Activated B cell treated with CpG ODN at 0.5 μM for 24 hours (primary cell): ENCODE measurements at places on chromosomes 1 and 21. TPM values are rescaled to one million over a fixed set of nuclear protein-coding genes. Genes with fewer than 3 reads are reported as not detected.

DNA sequence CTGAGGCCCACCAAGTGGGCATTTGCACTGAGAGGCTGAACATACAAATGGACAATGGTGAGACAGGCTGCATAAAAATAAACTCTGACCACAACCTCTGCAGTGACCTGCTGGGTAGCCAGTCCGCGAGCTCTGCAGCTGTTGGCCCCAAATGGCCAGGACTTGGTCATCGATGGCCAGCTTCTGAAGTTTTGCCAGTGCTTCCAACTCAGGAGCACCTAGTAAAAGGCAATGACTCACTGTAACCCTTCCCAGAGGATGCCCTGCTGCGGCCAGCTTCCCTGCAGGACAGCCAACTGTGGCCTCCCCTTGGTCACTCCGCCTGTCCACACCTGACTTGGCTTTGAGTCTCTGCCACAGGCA, 185.4 kb downstream of the DYRK1A start:
- H3K27ac ChIP-seq, result no peak overlapping the region
- peaks cover 18% of the 10 kb centered on the region for H3K27me3 ChIP-seq
- no peaks in the 10 kb centered on the region for H3K36me3 ChIP-seq
- no peak for DNase-seq

- H3K4me3 ChIP-seq, result no peak overlapping the region
- no peak overlapping the region for H3K27ac ChIP-seq
- no peaks in the 10 kb centered on the region for H3K36me3 ChIP-seq
- H3K27me3 ChIP-seq, result peaks cover 50% of the 10 kb centered on the region
- DNase-seq, result no peak
Observed at GRCh38 chr1:31410871-31411270, 2.1 kb upstream of the SERINC2 start.

- no peak overlapping the region for H3K27ac ChIP-seq
- H3K4me3 ChIP-seq, result no peak overlapping the region
- no peaks in the 10 kb centered on the region for H3K36me3 ChIP-seq
- H3K27me3 ChIP-seq, result no peaks in the 10 kb centered on the region
Observed at GRCh38 chr1:111731956-111732355, 7.2 kb downstream of the INKA2 start.

DNA sequence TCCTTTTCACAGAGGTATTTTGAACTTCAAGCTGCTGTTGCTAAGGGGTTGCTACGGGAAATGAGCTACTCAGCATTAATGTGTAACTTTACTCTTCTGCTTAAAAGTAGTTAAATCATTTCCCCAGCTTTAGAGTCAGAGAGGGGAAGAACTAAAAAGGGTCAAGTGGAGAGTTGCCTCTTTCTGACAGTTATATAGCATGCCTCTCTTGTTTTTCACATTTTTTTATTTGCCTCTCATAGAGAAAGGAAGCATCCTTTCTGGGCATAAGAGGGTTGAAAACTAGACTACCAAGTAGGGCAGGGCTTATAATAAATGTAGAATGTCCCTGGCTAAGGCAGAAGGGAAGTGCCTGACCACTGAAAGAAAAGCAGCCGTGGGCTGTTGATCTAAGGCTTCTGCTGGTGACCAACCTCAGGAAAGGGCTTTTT, 10.1 kb upstream of the ELAVL4 start:
- no peaks in the 10 kb centered on the region for H3K27me3 ChIP-seq
- no peak overlapping the region for H3K27ac ChIP-seq
- H3K36me3 ChIP-seq, result no peaks in the 10 kb centered on the region
- H3K4me1 ChIP-seq, result no peaks in the 10 kb centered on the region

DNA sequence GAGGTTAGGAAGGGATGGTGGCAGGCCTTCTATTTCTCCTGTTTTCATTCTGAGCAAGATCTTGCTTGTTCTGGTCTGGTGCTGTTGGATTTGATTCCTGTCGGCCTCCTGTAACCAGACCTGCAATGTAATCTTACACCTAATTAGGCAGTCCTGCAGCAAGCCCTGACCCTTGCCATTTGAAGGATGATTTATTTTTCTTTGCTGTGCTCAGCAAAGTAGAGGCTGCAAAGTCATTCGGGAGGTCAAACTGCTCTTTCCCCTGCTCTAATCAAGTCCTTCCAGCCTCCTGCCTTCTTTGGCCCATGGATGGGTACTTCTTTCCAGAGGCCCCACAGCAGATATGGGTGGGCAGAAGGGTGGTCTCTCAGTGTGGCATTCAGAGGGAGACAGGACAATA, 417.7 kb upstream of the USP24 start:
- H3K27me3 ChIP-seq, result peaks cover 11% of the 10 kb centered on the region
- H3K36me3 ChIP-seq, result no peaks in the 10 kb centered on the region
- no peak overlapping the region for H3K27ac ChIP-seq
- H3K4me3 ChIP-seq, result no peak overlapping the region

SLC44A5 gene
- total RNA-seq, result 0.59 and 0.69 TPM in 2 replicates

GRCh38 chr1:65176591-65176990, 28.6 kb downstream of the AK4 start:
- no peak overlapping the region for H3K4me3 ChIP-seq
- no peaks in the 10 kb centered on the region for H3K4me1 ChIP-seq
- no peaks in the 10 kb centered on the region for H3K27me3 ChIP-seq

POU3F1 gene
- 6.1 and 6.2 TPM in 2 replicates for total RNA-seq

GRCh38 chr1:2353551-2354438, 37.6 kb downstream of the MORN1 start:
- no peak overlapping the region for H3K4me3 ChIP-seq
- no peak overlapping the region for H3K27ac ChIP-seq
- DNase-seq, result no peak
- H3K36me3 ChIP-seq, result no peaks in the 10 kb centered on the region
- H3K27me3 ChIP-seq, result no peaks in the 10 kb centered on the region

DNA sequence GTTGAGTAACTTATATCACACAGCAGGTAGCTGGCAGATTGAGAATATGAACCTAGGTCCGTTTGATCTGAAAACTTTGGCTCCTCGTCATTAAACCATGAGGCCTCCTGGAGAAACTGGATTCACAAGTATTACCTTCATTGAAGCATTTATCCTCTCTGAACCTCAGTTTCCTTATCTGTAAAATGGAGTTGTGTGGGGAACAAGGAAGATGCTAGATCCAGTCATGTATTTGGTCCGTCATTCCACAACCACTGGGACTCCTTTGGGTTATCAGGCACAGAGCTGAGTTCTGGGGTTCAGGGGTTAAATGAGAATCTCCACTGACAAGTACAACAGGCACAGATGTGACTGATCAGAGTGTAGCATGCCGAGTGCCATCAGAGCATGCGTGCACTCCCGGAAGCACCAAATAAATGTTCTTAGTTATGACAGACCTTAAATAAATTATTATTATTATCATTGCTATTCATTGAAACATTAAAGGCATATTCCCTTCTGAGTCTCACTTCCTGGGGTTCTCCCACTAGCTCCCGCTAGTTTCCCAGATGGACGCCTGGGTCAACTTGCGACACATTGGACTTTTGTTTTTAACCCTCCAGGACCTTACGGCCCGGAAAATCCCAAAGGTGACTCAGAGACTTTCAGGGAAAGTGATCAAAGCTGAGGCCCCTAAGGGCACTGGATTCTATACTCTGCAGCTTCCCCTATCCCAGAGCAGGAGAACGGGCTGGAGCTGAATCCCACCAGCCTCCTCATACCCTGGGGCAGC, 130.6 kb downstream of the PLPP3 start:
- H3K4me1 ChIP-seq, result no peaks in the 10 kb centered on the region
- no peak overlapping the region for H3K27ac ChIP-seq
- H3K27me3 ChIP-seq, result no peaks in the 10 kb centered on the region
- no peak overlapping the region for H3K4me3 ChIP-seq
- no peaks in the 10 kb centered on the region for H3K36me3 ChIP-seq
- DNase-seq, result no peak

GRCh38 chr1:98766255-98766654, 104.7 kb downstream of the SNX7 start:
- no peaks in the 10 kb centered on the region for H3K27me3 ChIP-seq
- no peaks in the 10 kb centered on the region for H3K36me3 ChIP-seq
- H3K4me1 ChIP-seq, result peaks cover 7% of the 10 kb centered on the region
- no peak for DNase-seq
- H3K27ac ChIP-seq, result no peak overlapping the region

TDRD5 gene
- total RNA-seq, result not detected in 2 replicates

DNA sequence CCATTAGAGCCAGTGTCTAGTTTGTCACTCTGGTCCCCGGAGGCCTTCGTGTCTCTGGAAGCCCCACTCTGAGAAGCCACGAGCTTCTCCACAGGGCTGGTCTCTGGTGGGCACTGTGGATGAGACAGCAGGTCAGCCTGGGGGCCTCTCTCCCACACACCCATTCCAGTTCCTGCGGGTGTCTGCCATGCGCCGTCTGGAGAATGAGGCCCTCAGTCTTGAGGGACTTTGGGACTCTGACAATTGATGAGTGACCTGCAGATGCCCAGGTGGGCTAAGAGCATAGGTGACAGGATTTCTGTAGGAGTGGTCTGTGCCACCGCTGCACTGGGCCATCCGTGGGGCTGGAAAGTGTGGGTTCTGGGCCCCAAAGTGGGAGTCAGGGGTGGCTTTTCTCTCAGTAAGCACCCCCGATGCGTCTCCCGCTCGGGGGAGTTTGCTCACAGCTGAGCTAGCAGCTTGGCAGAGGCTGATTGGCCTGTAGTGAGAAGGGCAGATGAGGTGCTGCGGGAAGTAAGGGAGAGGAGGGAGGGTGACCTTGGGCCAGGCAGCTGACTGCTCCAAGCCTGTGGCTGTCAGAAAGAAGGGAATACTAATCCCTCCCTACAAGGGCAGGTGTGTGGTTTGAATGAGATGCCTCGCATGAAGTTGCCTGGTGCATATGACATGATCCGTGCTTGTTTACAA, 26.4 kb downstream of the LHX4 start:
- no peak overlapping the region for H3K4me3 ChIP-seq
- H3K36me3 ChIP-seq, result no peaks in the 10 kb centered on the region
- no peak for DNase-seq
- no peak overlapping the region for H3K27ac ChIP-seq
- no peaks in the 10 kb centered on the region for H3K4me1 ChIP-seq
- peaks cover 52% of the 10 kb centered on the region for H3K27me3 ChIP-seq

DNA sequence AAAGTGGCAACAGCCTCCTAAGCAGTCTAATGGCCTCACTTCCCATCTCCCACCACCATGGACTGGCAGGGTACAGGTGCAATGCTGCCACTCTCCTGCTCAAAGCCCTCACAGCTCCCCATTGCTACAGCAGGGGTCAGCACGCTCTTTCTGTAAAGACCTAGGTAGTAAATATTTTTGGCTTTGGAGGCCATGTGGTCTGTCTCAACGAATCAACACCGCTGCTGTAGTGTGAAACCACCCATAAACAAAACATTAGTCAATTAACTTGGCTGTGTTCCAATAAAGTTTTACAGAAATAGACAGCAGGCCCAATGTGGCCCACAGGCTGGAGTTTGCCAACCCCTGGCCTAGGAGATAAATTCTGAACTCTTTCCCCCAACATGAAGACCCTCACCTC, 44.6 kb upstream of the TMEM125 start:
- H3K27me3 ChIP-seq, result no peaks in the 10 kb centered on the region
- H3K36me3 ChIP-seq, result no peaks in the 10 kb centered on the region
- no peak overlapping the region for H3K4me3 ChIP-seq
- no peak for DNase-seq
- no peak overlapping the region for H3K27ac ChIP-seq
- H3K4me1 ChIP-seq, result peaks cover 33% of the 10 kb centered on the region

CRYAA gene
- not detected in 2 replicates for total RNA-seq

IGSF3 gene
- 6.8 and 7.2 TPM in 2 replicates for total RNA-seq

DNA sequence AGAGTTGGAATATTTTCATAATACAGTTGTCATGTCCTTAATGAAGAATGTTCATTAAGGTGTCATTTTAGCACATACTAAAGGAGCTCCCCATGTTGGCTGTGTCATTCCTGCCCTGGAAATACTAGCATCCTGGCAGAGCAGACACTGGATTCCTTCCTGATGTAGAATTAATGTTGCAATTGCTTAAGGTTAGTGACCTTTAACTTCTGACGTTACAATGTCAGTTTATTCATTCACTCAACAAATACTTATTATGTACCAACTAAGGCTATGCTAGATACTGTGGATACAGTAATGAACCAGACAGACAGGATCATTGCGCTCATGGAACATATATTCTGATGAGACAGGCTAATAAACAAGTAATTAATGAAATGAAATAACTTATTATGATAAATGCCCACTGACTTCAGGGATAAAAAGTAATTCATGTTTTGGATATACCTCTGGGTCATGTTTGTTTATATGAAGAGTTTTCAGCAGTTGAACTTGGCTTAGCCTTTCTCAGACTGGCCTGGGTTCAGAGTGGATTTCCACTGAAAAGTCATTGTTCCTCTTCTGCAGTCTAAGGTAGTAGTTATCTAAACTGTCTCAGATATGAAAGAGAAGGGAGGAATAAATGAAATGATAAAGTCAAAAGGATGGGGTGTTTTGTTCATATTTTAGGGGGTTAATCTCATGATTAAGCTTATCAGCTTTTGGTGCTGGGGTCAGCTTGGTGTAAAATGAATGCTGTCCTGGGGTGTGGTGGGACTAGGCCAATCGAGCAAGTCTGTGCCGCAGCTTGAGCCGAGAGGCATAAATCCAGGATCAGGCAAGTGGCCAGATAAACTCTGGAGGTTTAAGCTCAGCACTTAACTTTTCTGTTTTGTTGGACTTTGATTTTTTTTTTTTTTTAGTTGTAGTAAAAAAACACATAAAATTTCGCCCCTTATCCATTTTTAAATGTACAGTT, 43.3 kb upstream of the KCNQ4 start:
- peak overlapping the region; percentile 24 for H3K27ac ChIP-seq
- no peak overlapping the region for H3K4me3 ChIP-seq
- peaks cover 45% of the 10 kb centered on the region for H3K4me1 ChIP-seq
- H3K27me3 ChIP-seq, result no peaks in the 10 kb centered on the region

LRRC3 gene
- 0.91 and 1.00 TPM in 2 replicates for total RNA-seq

FAM163A gene
- total RNA-seq, result not detected in 2 replicates

DNA sequence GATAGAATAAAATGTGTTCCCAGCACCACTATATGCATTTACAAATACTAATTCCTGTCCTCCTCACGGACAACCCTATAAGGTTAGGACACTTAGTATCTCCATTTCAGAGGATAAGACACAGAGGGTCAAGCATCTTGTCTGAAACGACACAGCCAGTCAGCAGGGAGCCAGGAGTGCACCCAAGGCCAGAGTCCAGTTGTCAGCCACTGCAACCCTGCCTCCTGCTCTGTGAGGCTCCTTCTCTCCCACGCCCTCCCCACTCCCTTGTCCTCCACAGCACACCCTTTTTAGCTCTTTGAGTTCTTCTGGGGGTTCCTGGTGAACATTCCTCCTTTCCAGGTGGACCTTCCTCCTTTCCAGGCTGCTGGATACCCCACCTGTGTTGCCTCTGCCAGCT, 119.0 kb upstream of the TNR start:
- no peaks in the 10 kb centered on the region for H3K36me3 ChIP-seq
- H3K27me3 ChIP-seq, result peaks cover 10% of the 10 kb centered on the region
- no peaks in the 10 kb centered on the region for H3K4me1 ChIP-seq
- DNase-seq, result no peak

DNA sequence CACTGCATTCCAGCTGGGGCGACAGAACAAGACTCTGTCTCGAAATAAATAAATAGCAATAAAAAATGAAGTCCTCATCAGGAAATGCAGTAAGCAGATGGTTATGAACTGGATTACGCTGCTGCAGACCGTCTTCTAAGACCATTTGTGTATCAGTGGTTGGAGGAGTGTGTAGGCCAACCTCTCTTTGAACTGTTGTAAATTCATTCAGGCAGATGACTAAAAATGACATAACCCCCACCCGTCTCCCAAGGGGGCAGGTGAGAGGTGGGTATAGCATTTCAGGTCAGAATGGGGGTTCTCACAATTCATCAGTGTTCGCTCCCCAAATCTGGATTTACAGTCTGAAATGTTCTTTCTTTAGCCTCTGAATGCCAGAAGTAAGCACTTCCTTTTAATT, 177.3 kb downstream of the KIF26B start:
- H3K36me3 ChIP-seq, result no peaks in the 10 kb centered on the region
- no peaks in the 10 kb centered on the region for H3K4me1 ChIP-seq
- H3K4me3 ChIP-seq, result no peak overlapping the region
- no peak for DNase-seq
- H3K27ac ChIP-seq, result no peak overlapping the region
- H3K27me3 ChIP-seq, result peaks cover 2% of the 10 kb centered on the region

FOXD2 gene
- 0.10 and 0.20 TPM in 2 replicates for total RNA-seq
